ENCODE measurements at places on chromosomes 6 and 20. TPM values are rescaled to one million over a fixed set of nuclear protein-coding genes. Genes with fewer than 3 reads are reported as not detected.

Gene TBXT
- not detected for total RNA-seq

Gene PAK5
- not detected for total RNA-seq

Gene BPIFB2
- total RNA-seq, result not detected

Gene MAD2L1BP
- total RNA-seq, result 35.4 TPM
